ENCODE measurements at places on chromosomes 4 and X.
A peak's percentile ranks its signal among the peaks of the same experiment; 100 is the strongest.

DNA sequence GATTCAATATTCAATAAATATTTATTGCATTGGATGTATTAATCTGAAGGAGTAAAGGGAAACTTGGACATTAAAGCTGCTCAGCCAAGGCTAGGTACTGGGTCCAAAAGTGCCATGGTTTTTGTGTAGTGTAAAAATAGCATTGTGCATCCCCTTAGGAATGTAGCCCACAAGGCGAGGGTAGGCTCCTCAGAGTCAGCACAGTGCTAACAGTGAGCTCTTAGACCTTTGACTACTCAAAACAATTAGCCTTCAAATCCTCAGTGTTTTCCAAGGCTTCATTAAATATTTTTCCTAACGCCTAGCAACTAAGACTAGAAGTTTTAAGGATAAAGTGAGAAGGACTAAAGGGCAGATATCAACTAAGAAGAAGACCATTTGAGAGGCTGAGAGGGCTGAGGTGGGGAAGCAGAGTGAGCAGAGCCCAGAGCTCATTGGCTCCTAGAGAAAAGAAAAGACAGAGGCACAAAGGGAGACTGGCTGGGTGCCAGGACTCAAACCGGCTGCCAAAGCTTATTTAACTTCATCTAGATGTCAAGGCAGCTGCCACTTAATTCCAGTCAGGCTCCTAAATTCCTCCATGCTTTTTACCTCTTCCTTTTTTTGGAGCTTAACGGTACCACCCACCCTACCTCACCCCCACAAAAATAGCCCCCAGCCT is 17.0 kb downstream of the PRKG2 start:
- DNase-seq, result no peak

GRCh38 chr4:70997546-70997945 is 4.1 kb downstream of the DCK start:
- DNase-seq, result no peak

DNA sequence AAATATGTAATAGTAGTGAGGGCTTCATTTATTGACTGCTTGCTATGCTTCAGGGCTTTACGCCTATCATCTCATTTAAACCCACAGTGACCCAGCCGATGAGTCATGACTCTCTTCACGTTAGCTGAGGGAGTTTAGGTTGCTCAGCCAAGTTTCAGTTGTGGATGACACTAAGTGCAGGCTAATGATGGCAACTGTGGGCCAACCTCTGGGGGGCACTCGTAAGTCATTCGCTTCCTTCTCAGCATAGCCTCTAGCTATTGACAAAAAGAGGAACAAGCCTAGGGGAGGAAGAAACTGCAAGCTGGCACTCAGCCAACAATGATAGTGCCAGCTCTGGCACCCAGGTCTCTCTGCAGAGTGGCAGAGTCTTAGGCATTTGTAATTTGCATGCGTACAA is 325.0 kb downstream of the ARHGAP10 start:
- peak; percentile 47 for DNase-seq

DNA sequence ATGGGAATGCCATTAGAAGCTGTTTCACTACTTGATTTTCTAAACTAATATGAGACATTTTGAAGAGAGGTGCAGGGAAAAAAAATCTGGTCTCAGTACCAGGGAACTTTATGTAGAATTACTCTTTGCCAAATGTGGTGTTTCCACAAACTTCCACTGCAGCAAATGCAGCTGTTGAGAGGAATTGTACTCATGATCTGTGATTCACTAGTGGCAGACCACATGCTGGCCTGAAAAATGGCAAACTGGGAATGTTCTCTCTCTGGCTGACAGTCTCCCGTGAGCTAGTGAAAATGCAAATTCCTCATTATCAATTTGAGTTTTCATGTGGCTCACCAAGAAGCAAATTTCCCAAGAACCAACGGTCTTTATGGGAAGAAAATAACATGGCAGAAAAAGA is 37.8 kb upstream of the GPR101 start:
- no peak for DNase-seq

DNA sequence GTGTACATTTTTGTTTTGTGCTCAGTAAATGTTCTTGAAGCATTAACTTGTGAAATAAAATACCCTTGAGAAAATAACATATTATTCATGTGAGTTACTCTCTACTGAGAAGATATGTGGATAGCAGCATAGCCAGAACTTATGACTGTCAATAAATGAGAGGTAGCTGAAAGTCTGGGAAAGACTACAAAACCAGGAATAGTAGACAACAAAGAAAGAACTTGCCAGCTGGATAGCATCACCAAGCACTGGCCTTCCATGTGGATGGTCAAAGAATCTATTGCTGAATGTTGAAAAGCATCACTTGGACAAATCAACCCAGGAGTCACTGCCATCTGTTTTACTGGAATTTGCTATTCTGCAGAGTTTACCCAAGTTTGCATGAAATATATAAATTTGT is 650.0 kb upstream of the HTR2C start:
- DNase-seq, result no peak

GRCh38 chrX:132040066-132040465 is 17.0 kb downstream of the STK26 start:
- no peak for DNase-seq

- no peak for DNase-seq
Observed at GRCh38 chrX:22373766-22374165, 101.1 kb downstream of the CBLL2 start.

GRCh38 chr4:17362430-17362829 is 149.5 kb downstream of the QDPR start:
- no peak for DNase-seq

DNA sequence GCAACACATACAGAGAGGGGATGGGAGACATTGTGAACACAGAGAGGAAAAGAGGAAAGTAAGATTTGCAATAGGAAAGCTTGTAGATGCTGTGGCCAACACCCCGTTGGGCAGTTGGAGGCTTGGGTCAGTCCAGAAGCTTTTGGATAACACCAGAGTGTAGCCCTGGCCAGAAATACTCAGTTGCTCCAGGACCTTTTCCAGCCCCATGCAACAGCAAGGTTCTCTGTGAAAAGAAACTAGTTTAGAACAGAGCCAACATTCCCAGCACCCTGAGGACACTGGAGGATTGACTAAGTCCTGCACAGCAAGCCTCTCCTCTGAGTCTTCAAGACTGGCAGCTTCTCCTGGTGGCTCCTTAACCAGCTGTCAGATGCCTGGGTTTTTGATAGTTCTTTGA is 27.9 kb upstream of the NAF1 start:
- DNase-seq, result no peak

DNA sequence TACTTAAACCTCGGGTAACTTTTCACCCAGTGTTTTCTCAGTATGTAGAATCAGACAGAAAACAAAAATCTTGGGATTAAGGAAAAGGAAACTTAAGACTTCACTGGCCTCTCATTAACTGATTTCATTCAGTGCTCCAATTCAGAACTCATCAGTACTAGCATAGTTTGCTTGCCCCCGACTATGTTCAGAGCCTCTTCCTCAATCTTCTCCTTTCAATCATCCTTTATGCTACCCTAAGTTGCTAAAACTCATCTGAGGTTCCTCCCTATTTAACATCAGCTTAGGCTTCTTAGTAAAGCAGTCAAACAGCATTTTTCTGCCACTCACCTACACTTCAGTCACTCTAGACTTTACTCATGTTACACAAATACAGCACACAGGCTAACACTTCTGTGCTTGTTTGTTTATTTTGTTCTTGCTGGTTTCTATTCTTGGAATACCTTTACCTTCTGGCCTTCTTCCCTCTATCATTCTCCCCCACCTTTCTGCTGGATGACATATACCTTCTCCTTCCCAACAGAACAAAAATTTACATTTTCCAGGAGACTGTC is 163.0 kb upstream of the TLL1 start:
- DNase-seq, result no peak

GRCh38 chrX:130110379-130111219 is at the start of gene ELF4:
Gene ELF4, minus strand, starts transcription at chrX:130110497. Its CDS starts 29,167 bp downstream, at chrX:130081330.
- DNase-seq, result peak; percentile 17

DNA sequence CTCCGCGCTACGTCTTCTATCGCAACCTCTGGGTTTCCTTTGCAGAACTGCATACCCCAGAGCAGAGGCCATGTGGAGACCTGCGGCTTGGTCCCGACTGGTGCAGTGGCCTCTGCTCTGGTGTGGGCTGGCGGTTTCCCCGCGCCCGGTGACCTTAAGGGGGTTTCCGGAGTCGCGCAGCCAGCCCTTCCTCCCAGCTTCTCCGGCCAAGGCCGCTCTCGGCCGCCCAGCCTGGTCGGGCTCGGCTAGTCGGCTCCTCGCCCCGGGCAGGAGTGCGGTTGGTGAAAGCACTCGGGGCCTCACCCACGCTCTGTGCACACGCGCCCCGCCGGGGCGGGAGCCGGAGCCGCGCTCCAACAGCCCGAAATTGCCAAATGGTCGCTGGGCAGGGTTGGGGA is 84.9 kb downstream of the BCOR start:
- DNase-seq, result no peak

- no peak for DNase-seq
Observed at GRCh38 chr4:171016145-171016544, 797.1 kb upstream of the GALNTL6 start.

DNA sequence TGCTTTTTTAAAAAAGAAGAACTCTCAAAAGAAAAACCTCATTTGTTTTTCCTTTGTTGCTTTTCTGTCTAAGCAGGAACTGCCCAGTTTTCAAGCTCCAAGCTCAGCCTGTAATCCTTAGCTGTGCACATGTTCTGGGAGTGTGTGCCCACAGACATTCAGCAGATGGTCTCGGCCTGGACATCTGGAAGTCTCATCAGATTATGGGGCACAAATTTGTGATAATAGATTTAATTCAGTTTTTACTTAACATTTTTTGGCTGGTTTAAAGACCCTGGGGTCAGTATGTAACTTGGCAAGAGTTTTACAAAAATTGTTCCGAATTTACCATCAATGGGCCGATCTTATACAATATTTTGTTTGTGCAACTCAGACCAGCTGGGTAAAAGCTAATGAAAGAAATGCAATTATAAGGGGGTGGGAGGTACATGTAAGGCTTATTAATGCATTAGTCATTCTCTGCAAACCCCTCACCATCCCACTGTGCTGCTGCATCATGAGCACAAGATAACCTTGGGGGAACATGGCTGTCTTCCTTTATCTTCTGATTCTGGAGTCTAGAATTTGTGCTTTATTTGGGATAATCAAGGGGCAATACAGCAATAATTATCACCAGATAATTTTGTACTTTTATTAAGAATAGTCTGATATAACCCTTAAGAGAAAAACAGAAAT is 86.9 kb upstream of the PHOX2B start:
- no peak for DNase-seq

DNA sequence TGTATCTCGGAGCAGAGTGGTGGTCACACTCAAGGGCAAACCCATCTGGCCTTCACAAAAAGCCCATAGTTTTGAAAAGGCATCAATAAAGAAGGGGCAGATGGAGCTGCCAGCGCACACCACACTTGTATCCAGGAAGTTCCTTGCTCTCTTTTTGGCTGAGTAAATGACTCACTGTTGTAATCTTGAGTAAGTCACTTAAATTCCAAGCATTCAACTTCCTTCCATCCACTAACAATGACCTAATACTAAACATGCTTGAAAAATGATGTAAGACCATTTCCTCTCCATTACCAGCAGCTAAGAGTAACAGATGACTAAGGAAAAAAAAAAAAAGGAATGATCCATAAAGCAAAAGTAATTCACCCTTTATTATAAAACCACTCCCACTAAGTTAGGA is 32.4 kb upstream of the MYOZ2 start:
- DNase-seq, result no peak

GRCh38 chr4:189001971-189002450 is 862.8 kb downstream of the TRIML1 start:
- DNase-seq, result no peak

GRCh38 chrX:38941675-38942074 is 140.4 kb downstream of the MID1IP1 start:
- DNase-seq, result no peak

DNA sequence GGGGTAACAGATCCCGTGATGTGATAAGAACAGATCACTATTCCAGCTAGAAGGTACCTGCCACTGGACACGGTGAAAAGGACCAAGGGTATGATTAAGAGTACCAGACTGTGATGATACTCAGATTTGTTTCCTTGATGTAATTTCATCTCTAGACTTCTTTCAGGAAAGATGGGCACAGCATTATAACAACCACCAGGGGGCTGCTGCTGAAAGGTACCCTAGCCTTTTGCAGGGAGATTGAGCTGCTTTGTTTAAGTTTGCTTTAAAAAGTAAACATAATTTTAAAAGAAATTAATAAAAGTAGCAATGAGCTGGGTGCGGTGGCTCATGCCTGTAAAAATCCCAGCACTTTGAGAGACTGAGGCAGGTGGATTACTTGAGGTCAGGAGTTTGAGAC is 145.4 kb downstream of the EMCN start:
- DNase-seq, result peak; percentile 13

GRCh38 chr4:71932941-71933340 is 98.9 kb upstream of the NPFFR2 start:
- no peak for DNase-seq

DNA sequence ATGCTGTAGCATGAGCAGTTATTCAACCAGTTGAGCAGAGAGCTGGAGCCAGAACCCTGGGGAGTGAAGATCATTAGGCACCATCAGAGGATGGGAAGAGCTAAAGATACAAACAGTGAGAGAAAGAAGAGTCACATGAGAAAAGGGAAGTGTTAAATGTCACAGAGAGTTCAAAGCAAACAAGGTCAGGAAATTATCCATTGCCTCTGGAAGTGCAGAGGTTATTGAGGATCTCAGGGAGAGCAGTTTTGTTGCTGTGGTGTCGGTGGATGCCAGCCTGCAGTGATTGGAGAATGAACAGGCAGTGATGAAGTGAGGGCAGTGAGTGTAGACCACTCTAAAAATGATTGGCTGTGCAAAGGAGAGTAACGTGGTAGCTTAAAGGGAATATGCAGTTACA is 17.7 kb downstream of the SPARCL1 start:
- DNase-seq, result no peak
